ENCODE measurements at places on chromosomes 6 and 20. TPM values are rescaled to one million over a fixed set of nuclear protein-coding genes. Genes with fewer than 3 reads are reported as not detected.

DNA sequence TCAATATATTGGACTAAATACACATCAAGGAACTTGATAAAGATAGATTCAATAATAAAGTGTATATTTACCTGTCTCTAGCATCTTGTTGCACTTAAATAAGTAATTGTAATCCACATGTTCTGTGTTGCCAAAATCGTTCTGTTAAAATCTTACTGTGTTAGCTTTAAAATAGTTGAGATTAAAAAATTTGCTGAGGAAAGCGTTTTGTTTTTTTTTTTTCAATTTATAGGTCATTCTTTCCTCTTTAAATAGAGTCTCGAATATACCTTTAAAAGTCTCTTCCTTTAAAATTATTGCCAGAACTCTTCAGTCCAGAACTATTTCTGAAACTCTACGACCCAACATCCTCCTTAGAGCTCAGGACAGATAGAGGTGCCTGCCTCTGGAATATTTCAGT lies 195.6 kb upstream of the OPRM1 start:
- no peak for DNase-seq

- DNase-seq, result no peak
Measured at GRCh38 chr6:112130878-112131277, 43.5 kb downstream of the FAM229B start.

DNA sequence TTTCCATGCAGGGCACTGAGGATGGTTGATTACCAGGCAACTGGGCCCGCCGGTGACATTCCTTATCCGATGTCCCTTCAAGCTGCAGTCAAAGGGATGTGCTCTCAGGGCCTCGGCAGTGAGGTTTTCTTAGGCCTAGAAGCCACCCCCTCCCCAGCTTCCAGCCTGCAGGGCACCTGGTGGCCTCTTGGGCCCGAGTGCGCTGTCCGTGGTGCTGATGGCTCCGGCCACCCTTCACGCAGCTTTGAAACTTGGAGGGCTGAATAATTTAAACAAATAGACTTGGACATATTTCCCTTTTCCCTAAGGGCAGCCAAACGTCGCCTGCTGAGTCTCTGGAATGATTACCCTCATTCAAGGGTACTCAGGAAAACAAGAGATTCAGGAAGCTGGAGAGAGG lies 8.9 kb upstream of the MLN start:
- peak; percentile 57 for DNase-seq

DNA sequence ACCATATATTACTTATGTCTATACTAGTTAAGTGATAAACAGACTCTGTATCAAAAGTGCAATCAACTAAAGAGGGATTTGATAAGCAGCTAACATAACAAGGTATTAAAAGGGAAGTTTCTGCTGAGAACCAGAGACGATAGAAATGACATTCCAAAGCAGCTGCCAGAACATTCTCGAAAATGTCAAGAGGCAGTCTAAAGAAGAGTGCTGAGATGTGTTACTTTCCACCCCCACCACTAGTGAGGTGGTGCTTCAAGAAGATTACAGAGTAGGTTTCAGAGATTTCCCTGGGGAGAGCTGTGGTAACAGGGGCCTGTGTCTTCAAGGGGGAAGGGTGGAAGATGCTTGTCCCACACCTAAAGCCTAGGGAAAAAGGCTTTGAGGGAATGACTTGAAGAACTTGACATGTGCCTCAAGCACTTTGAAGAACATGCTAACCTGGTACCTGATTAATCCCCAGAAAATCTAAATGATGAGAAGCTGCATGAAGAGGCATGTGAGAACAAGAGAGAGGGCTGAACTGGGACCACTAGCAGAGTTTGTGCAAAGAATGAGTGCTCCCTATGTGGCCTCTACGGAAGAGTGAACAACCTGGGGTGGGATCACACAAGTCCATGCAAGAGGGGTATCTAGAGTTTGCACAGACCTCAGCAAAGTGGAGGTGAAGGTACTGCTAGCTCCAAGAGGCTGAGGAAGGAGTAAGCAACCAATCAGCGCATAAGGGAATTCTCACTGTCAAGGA lies 5.0 kb downstream of the FAM184A start:
- DNase-seq, result no peak

The BRPF3 gene
- total RNA-seq, result 19.1 TPM

The HLA-DOB gene
- not detected for total RNA-seq

- DNase-seq, result no peak
Measured at GRCh38 chr20:48558906-48559305, 268.9 kb downstream of the PREX1 start.

The LPA gene
- not detected for total RNA-seq

The OOEP gene
- not detected for total RNA-seq

DNA sequence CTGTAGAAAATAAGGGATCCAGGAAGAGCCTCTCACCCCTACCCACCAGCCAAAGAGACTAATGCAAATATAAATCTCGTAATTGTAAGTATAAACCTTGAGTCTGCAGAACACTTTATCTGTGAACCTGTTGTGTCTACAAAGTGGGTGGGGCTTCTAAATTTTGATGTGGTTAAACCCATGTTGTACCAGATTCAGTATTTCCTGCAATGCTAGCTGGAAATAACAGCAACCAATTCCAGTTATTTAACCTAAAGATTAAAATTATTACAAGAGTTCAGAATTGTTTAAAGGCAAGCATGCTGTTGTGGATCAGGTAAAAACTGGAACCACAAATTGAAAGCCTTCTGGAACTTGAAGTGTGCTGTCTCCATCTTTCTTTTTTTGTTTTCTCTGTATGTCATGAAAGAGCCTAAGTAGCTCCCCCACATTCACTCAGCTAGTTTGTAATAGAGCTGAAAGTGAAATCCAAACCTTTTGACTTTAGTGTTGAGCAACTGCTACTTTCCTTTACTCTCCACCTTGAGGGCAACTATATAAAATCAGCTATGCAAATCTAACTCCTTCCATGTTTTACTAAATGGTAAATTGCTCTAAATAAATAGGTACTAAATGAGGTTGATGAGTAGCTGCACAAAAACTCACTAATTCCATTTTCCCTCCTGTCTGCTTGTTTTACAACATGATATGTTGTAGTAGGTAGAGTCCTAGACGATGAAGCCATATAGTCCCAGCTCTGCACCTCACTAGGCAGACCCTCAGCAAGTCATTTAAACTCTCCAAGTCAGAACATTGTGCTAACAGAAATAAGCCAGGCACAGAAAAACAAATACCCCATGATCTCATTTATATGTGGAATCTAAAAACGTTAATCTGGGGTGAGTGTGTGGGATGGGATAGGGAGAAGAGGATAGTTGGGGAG lies 17.9 kb upstream of the THEMIS start:
- no peak for DNase-seq

GRCh38 chr6:38489951-38490350 lies 149.8 kb downstream of the BTBD9 start:
- DNase-seq, result peak; percentile 47

The CALHM4 gene
- total RNA-seq, result not detected

DNA sequence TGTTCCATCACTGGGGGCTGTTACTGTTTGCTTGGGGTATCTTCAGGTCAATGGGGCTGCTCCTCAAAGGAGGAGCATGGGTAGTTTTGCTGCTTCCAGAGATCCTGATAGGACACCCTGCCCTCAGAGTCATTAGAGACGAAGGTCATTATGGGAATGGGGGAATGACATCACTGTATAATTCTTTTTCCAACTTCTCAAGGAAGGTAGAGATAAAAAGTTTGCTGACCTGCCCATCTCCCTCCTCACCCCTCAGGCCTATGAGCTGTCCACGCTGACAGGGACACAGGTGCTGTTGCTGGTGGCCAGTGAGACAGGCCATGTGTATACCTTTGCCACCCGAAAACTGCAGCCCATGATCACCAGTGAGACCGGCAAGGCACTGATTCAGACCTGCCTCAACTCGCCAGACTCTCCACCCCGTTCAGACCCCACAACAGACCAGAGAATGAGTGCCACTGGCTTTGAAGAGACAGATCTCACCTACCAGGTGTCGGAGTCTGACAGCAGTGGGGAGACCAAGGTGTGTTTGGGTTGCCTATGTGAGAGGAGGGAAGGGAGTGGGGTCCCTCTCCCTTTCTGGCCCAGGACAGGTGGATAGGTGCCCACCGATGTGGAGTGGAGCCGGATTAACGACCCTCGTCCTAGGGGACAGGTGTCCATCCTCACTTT lies 2.7 kb downstream of the SRF start:
- no peak for DNase-seq

DNA sequence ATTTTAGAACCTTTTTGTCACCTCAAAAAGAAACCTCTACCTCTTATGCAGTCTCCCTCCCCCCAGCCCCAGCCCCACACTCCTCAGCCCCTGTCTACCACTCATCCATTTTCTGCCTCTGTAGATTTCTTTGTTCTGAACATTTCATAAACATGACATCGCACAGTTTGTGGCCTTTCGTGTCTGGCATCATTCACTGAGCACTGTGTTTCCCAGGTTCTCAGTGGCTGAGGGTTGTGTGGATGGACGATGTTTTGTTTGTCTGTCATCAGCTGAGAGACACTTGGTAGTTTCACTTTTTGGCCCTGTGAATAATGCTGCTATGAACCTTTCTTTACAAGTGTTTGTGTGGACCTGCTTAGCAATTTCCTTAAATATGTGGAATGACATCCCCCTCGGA lies 64.5 kb downstream of the FAM120B start:
- DNase-seq, result no peak

The SLC12A5 gene
- total RNA-seq, result not detected

DNA sequence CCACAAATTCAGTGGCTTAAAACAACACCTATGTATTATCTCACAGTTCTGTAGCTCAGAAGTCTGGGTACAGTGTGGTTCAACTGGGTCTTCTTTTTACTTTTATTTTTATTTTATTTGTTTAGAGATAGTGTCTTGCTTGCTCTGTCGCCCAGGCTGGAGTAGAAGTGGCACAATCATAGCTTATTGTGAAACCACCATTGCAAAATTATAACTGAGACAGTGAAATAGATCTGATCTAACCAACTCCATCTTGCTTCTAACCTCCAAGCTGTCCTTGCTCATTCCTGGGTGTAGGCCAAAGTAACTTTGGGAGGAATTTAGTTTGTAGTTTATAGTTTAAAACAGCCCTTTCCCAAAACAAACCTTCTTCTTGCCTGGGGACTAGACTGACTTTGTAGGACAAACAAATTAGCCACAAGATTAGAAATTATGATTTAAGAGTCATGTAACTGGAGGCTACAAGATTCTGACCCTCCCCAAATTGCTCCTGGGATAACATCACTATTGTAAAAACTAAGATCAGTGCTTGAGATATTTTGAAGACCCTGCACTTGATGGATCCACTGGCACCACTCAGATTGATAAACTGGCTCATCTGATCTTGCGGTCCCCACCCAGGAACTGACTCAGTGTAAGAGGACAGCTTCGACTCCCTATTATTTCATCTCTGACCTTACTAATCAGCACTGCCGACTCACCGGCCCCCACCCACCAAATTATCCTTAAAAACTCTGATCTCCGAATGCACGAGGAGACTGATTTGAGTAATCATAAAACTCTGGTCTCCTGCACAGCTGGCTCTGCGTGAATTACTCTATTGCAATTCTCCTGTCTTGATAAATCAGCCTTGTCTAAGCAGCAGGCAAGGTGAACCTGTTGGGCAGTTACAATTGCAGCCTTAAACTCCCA lies 193.4 kb upstream of the CDYL start:
- DNase-seq, result peak; percentile 87

- DNase-seq, result no peak
Measured at GRCh38 chr6:88512951-88513350, 346.8 kb upstream of the CNR1 start.

GRCh38 chr20:14711652-14712051 lies 374.2 kb upstream of the FLRT3 start:
- peak; percentile 58 for DNase-seq

- peak; percentile 40 for DNase-seq
Measured at GRCh38 chr6:42440027-42440426, 11.7 kb downstream of the TRERF1 start.

The COL19A1 gene
- 0.09 TPM for total RNA-seq

GRCh38 chr6:150327117-150327774 lies 41.6 kb upstream of the IYD start:
- DNase-seq, result no peak

- no peak for DNase-seq
Measured at GRCh38 chr6:10472634-10473033, 48.5 kb upstream of the GCNT2 start.

- DNase-seq, result peak; percentile 61
Measured at GRCh38 chr6:112153926-112154607, 66.7 kb downstream of the FAM229B start.

The COL20A1 gene
- not detected for total RNA-seq

The CGA gene
- total RNA-seq, result not detected

DNA sequence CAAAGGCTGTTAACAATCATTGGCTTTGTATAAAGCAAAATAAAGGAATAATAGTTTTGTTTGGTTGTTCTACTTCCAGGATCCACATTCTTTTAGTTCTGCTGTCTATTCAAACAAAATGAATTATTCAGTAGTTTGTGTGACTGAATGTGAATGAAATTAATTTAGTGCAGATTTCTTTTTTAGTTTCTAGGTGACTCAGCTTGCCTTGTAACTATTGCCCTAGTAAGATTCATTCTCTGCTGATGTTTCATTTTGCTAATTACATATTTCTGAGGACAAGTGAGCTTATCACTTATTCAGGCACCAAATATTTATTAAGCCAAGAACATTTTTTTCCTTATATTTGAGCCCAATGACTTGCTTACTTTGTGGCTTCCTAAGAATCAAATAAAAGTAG lies 46.5 kb upstream of the RIPOR2 start:
- peak; percentile 17 for DNase-seq

GRCh38 chr6:160124605-160125004 lies 3.0 kb downstream of the SLC22A1 start:
- no peak for DNase-seq

The RNF182 gene
- 2.9 TPM for total RNA-seq

GRCh38 chr20:1326031-1326930 lies 2.7 kb downstream of the SDCBP2 start:
- peak; percentile 69 for DNase-seq

DNA sequence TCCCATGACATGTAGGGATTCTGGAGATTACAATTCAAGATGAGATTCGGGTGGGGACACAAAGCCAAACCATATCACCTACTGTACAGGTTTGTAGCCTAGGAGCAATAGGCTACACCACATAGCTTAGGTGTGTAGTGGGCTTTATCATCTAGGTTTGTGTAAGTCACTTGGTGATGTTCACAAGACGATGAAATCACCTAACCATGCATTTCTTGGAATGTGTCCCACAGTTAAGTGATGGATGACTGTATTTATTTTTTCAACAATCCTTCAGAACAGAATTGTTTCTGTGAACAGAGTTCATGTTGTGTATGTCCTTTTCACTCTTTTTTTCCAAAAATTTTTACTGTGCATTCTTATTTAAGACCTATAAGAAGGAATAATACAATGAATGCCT lies 76.1 kb downstream of the DTD1 start:
- peak; percentile 40 for DNase-seq

- peak; percentile 35 for DNase-seq
Measured at GRCh38 chr6:87772597-87773530, 70.8 kb upstream of the AKIRIN2 start.

The SAMD3 gene
- 9.1 TPM for total RNA-seq

DNA sequence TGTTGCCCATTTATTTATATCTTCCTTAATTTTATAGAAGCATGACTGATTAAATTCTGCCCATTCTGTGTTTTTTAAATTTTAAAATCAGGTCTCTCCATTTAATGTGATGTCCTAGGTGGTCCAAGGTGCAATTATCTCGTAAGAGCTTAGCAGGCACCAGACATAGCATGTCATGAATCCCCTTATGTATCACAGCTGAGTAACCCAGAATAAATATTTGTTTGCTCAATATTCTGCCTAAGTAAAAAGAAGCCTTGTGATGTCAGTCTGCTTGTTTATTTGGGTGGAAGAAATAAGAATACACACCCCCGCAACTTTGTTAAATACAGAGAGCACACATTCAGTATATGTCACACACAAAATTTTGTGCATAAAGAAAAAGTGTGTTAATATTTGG lies 211.3 kb downstream of the FARS2 start:
- no peak for DNase-seq
